CD4-positive, alpha-beta T cell (primary cell): ENCODE measurements at places on chromosomes 1 and 21.

- no peak for DNase-seq
These were observed 169.4 kb upstream of the HMCN1 start for GRCh38 chr1:185564816-185565215.

- no peak for DNase-seq
These were observed 143.6 kb downstream of the SPATA46 start for GRCh38 chr1:162233066-162233465.

GRCh38 chr1:24694380-24694843 is 50.8 kb upstream of the CLIC4 start:
- DNase-seq: no peak

DNA sequence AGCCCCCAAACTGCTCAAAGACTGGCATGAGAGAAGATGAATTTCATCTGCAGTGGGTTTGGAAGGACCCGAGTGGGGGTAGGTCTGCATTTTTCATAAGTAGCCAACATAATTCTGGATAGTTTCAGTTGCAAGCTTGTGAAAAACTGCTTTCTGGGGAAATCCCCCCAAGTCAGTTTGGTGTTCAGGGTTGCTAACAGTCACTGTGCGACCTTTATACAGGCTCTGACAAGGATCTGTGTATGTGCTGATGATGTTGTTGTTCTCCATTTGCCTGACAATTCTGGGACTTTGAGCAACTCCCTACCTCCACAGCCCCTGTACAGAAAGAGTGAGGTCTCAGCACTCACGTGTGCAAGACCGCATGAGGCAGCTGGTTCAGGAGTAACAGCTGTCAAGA is 87.9 kb downstream of the SUSD4 start:
- DNase-seq: no peak

GRCh38 chr1:184489908-184490307 is 103.1 kb downstream of the C1orf21 start:
- DNase-seq: no peak

DNA sequence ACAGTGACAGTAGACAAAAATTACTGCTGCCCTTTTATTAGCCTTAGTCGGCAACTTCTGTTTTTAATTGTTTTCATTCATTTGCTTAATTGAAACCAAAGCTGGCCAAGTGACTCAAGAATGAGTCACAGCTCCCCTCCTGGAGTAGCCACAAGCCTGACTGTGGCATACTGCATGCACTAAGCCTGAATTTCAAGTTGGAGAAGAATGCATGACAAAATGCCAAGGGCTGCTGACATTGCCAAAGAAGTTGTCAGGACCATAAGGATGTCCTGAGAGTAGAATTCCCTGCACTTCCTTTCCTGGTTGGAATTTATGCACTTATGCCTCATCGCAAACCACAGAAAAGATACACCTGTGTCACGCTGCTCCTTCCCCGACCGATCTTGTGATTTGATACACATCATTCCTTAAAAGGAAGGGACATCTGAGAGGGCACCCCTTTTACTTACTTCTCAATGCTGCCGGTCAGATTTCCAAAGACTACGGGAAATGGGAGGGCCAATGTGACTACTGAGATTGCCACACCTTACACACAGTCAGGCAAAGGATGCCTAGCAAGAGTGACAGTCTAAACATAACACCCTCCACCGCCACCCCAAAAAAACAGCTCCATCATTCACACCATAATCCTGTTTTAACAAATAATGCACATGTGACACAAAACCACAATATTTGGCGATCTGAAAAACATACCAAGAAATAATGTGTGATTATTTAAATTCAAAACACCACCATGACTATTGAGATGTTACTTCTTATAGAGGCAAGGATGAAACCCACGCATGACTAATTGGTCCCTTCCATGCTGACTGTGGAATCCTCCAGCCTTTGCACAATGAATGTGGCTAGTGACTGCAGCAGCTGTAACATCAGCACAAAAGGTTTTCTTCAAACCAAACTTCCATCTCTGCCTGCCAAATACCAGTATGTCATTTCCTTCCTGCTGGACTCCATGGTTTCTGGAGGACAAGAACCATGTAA is 28.2 kb downstream of the VAV3 start:
- no peak for DNase-seq

DNA sequence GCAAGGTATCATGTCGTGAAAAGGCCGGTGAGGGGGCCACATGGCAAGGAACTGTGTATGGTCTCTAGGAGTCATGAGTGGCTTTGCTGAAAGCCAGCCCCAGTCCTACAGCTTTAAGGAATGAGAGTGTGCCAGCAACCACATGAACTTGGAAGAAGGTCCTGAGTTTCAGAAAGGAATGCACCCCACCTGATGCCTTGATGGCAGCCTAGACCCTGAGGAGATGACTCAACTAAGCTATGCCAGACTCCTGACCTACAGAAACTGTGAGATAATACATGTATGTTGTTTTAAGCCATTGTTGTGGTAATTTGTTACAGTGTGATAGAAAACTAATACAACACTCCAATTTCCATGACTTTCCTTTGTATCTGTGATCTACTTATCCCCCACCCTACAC is 33.5 kb upstream of the AKT3 start:
- DNase-seq: no peak

- DNase-seq: no peak
These were observed 121.8 kb downstream of the HMGB4 start for GRCh38 chr1:33985656-33986055.

DNA sequence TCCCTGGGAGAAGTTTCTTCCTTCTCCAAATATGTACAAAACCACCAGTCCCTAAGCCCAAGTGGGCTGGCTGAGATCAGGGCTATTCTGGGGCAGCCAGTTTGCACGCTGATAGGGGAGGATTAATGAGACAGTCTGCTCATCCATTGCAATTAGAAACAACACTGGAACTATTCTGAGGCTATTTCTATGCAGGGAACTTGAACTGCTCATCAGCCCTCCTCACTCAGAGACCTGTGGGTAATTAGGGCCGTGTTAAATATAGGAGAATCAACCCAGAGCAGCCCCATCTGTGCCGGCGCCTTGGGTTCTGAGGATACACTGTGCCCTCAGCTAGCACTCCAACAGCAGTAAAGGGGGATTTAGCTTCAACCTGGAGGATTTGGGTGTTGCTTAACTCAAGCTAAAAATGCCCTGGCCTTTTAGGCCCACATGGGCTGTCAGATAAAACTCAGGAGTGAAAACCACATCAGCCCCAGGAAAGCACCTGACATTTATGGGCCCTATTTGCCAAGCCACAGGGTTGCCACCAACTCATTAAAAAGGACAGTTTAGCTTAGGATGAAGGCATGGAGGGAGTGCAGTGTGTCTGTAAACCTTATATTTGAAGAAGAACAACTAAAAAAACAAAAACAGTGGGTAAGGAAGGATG is 53.9 kb downstream of the DUSP10 start:
- no peak for DNase-seq

GRCh38 chr21:39180429-39181019 is 2.7 kb downstream of the PSMG1 start:
- DNase-seq: no peak

DNA sequence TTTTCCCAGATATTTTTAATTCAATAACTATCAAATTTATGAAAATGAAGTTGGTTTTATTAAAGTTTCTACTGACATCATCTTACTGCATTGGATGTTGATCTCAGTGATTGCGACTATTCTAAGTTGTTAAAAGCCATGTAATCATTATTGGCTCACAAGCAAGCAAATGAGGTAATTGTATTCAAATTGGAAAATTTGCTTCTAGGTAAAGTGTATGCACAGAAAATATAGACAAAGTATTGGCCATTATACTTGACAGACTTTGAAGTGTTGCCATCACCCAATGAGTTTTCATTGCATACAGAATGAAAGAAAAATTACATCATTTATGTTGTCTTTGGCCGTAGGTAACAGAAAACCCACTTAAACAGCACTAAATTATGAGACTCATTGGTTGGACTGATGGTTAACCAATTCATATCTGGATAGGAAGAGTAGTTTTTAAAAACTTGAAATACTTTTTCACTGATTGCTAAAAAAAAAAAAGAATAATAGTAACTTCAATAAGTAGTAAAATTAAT is 299.2 kb downstream of the USP25 start:
- DNase-seq: no peak

DNA sequence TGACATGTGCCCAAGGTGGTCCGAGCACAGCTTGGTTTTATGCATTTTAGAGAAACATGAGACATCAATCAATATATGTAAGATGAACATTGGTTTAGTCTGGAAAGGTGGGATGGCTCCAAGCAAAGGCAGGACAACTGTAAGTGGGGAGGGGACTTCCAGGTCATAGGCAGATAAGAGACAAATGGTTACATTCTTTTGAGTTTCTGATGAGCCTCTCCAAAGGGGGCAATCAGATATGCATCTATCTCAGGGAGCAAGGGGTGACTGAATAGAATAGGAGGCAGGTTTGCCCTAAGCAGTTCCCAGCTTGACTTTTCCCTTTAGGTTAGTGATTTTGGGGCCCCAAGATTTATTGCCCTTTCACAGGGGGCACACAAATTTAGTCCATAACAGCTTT is 94.2 kb upstream of the COA6 start:
- DNase-seq: no peak

DNA sequence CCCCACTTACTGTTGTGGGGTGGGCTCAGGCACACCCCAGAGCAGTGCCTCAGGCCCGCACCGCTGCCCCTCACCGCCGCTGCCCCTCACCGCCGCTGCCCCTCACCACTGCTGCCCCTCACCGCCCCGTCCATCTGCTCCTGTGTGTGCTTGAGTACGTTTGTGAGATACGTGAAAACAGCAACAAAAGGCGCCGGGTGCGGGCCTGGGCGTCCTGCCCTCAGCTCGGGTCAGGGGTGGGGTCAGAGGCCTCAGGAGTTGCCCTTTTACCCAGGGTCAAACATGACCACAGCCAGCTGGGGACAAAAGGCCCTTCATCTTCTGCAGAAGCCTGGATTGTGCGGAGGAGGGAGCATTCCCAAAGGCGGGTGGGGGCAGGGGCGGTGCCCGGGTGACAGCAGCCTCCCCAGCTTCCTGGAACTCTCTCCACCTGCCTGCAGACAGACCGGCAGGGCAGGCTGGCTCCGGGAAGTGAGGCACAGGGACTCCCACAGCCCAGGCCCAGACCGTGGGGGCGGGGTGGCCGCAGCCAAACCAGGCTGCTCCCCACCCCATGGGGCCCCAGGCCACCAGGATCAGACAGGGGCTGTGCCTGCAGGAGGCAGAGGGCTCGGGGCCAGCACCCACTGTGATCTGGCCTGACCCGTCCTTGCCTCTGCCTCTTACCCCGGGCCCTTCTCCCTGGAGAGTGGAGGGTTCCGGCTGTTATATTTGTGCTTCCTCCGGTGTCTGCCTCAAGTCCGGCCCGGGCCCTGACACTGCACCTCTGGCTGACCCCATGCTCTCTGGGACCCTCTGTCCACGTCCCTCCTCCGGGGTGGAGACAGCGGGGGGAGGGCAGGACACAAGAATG is 2.3 kb upstream of the VWA1 start:
- DNase-seq: no peak

GRCh38 chr1:205970486-205970885 is 27.2 kb upstream of the SLC26A9 start:
- no peak for DNase-seq
